Activated CD8-positive, alpha-beta memory T cell treated with anti-CD3 and anti-CD28 coated beads, Interleukin-2, amount 10 ng/mL, durations not matched to agents 7 days and 5 days (primary cell): ENCODE measurements at places on chromosomes 7 and 10. TPM values are rescaled to one million over a fixed set of nuclear protein-coding genes. Genes with fewer than 3 reads are reported as not detected.

The C7orf25 gene
- 6.8 TPM for total RNA-seq

The CALHM3 gene
- total RNA-seq = not detected

The AKR1E2 gene
- 3.1 TPM for total RNA-seq

The ARHGAP22 gene
- not detected for total RNA-seq

The SLC29A3 gene
- 5.1 TPM for total RNA-seq

The SFTPD gene
- total RNA-seq = not detected

The INPP5A gene
- 7.0 TPM for total RNA-seq

The ZNF425 gene
- total RNA-seq = 0.91 TPM

The ZNF789 gene
- 30.1 TPM for total RNA-seq

The THNSL1 gene
- total RNA-seq = 3.5 TPM

The ACTL6B gene
- total RNA-seq = not detected

The KEL gene
- total RNA-seq = 0.16 TPM

The VAX1 gene
- not detected for total RNA-seq

The H2BK1 gene
- total RNA-seq = not detected

The MRLN gene
- total RNA-seq = not detected

The PPP1R17 gene
- total RNA-seq = not detected

The GALNT17 gene
- total RNA-seq = not detected

The CYP3A7 gene
- total RNA-seq = not detected

The KNDC1 gene
- total RNA-seq = not detected

The NACAD gene
- total RNA-seq = 0.09 TPM

The STOX1 gene
- total RNA-seq = 0.29 TPM

The TRIM73 gene
- 4.4 TPM for total RNA-seq

The EBLN1 gene
- not detected for total RNA-seq

The DNAAF5 gene
- 22.3 TPM for total RNA-seq

The HSPA12A gene
- total RNA-seq = not detected

The CPA5 gene
- 3.4 TPM for total RNA-seq

The HOXA13 gene
- not detected for total RNA-seq

The TAS2R5 gene
- total RNA-seq = 1.4 TPM

The PNLIPRP1 gene
- not detected for total RNA-seq

The CYP3A4 gene
- total RNA-seq = not detected

The TMEM176A gene
- total RNA-seq = not detected

The CCNJ gene
- total RNA-seq = 4.8 TPM

The OR2A12 gene
- not detected for total RNA-seq

The RASA4B gene
- 14.8 TPM for total RNA-seq

The DNAH11 gene
- total RNA-seq = 0.15 TPM

The FEZF1 gene
- total RNA-seq = not detected
